Activated T-helper 17 cell treated with anti-CD3 and anti-CD28 coated beads, Interleukin-2, amount 50 U/mL, for 72 hours (primary cell): ENCODE measurements at places on chromosomes 6 and 20. TPM values are rescaled to one million over a fixed set of nuclear protein-coding genes. Genes with fewer than 3 reads are reported as not detected.

DNA sequence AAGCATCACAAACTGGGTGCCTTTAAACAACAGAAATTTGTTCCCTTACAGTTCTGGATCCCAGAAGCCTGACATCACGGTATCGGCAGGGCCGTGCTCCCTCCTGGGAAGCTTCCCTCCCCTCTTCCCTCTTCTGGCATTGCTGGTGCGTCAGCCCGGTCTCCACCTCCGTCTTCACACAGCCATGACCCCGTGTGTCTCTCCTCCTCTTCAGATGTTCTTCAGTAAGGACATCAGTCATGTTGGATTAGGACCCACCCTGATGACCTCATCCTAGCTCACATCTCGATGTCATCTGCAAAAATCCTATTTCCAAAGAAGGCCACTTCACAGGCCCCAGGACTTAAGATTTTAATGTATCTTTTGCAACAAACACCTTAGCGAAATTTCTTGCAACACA is 38.4 kb upstream of the TBXT start:
- ATAC-seq, result no peak

- no peak for ATAC-seq
Measured at GRCh38 chr20:57479196-57479595, 45.7 kb downstream of the CTCFL start.

- ATAC-seq, result no peak
Measured at GRCh38 chr6:40543776-40544175, 43.4 kb downstream of the LRFN2 start.

- ATAC-seq, result no peak
Measured at GRCh38 chr6:48136856-48137255, 25.9 kb upstream of the PTCHD4 start.

DNA sequence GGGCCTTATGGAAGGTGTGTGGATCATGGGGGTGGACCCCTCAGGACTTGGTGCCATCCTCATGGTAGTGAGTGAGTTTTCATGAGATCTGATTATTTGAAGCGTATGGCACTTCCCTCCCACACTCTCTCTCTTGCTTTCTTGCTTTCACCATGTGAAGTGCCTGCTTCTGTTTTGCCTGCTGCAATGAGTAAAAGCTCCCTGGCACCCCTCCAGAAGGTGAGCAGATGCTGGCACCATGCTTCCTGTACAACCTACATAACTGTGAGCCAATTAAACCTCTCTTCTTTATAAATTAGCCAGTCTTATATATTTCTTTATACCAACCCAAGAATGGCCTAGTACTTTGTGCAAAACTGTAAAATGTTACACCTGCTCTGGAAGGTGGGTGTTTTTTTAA is 396.8 kb upstream of the HS3ST5 start:
- ATAC-seq, result no peak

DNA sequence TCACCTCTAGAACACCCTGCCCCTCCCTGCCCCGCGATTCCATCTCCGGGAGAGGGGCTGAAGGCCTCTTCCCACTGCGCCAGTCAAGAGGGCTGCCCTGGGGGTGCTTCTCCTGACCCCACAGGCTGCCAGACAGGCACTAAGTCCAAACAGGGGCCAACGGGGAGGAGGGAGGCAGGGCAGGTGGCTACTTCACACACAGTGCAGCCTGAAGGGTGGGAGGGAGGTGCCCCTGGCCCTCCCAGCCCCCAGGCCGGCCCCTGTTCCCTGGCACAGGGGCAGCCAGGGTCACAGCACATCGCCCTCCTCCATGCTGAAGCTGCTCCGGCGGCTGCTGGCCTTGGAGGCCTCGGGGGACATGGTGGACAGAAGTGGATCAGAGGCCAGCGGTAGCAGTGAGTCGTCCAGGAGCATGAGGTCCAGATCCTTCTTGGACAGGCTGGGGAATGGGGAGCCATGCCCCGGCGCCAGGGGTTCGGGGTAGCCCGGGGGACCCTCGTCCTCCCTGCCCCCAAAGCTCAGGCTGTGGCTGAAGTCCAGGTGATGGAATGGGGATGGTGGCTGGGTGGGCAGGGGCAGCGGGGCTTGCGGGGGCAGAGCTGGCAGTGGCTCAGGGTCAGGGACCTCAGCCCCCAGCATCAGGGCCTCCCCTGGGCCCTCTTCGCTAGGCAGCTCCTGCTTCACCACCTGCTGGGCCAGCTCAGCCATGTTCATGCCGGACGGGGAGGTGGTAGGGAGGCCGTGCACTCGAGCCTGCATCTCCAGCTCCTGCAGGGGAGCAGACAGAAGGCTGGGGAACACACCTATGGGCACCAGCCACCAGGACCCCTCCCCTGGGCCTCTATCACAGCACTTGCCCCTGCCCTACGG is 46.3 kb downstream of the MDFI start:
- ATAC-seq, result no peak

DNA sequence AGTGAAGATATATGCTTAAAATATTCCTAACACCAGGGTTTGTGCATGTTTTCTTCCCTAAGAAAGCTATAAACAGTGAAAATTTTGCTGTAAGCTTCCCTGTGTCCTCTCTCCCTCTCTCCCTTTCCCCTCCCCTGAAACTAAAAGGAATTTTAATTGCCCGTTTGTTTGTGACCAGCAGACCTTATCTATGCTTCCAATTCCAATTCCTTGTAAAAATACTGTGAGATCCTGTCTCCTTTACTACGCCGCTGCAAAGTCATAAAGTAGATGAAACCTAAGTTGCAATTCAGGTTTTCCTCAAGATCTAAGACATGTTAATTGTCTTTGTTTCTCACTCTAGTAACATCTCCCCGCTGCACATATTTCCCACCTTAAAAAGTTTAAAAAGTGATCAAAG is 82.3 kb downstream of the DNAH8 start:
- ATAC-seq, result no peak

DNA sequence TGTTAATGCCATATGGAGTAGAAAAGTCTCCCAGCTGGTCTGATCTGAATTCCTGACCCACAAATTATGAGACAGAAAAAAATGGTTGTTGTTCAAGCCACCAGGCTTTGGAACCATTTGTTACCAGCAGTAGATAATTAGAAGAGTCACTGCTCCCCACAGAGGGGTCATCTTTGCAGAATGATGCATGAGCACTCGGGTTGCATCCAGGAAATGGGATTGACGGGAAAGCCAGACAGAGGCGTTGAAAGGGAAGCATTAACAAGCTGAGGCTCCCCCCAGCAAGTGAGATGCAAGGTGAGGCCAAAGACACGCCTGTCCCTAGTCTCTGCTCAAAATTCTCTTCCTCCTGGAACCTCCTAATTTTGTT is 182.5 kb downstream of the SYNDIG1 start:
- no peak for ATAC-seq

- no peak for ATAC-seq
Measured at GRCh38 chr6:112439010-112439409, 91.9 kb downstream of the RFPL4B start.

- ATAC-seq, result no peak
Measured at GRCh38 chr20:23634985-23635767, 2.6 kb downstream of the CST3 start.

DNA sequence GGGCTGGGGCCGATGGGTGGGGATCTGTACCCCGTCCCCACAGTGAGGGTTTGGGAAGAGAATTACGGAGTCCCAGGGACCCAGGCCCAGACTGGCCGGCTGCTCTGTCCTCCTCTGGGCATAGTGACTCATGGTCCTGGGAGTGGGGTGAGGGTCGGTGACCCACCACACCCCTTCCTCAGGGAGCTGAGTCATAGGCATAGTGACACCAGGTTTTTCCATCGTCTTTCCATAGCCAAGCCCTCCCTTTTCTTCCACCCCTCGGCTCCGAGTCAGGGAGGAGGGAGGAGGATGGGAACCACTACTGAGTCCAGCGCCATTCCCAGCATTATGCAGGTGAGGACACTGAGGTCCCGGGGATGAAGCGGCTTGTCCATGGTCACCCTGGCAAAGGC is 8.9 kb downstream of the CYP21A2 start:
- ATAC-seq, result no peak

DNA sequence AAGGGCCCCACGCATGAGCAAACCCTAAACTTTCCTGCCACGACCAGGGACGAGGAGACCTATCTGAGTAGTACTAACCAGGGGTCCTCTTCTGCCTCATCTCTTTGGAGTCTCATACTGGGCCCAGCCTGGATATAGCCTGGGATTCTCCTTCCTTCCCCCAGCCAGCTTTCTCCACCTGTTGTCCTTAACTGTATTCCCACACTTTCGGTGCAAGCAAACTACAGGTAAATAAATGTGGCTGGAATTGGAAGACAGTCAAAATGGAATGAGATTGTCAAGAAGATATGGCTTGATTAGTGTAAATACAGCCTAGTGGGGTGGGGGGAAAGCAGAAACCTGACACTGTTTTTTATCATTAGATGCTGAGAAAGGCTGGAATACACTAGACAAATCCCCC is 23.5 kb upstream of the LY86 start:
- ATAC-seq, result no peak

DNA sequence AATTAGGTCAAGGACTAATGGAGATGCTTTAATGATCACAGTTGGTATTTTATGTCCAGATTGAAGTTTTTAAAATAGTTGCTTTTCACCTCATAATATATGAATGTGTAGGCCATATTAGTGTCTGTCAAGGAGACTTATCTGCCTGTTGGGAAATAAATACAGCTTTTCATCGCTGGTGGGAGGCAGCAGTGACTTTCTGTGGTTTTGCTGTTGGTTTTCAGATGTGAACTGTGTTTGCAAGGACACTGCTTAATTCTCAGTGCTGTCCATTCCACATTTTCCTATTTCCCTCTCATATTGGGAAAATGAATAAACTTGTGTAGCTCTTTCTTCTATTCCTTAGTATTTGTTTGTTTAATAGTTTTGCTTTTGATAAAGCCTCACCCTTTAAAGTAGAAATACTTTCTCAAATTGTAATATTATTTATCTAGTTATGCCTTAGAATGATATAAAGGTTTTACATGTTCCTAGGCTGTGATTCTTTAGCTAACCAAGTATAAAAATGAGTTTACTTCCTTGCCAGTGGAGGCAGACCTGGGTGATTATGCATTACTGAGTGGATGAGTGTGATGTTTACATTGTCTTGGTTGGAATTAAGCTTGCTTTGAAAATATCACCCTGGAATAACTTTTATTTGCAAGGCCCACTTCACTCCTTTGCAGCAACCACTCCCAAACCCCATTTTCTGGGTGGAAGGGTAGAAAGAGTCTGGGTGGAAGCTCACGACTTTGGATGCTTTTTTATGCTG is 3.3 kb downstream of the PLCB4 start:
- no peak for ATAC-seq

- no peak for ATAC-seq
Measured at GRCh38 chr20:56004007-56004406, 1.3 kb downstream of the CBLN4 start.

DNA sequence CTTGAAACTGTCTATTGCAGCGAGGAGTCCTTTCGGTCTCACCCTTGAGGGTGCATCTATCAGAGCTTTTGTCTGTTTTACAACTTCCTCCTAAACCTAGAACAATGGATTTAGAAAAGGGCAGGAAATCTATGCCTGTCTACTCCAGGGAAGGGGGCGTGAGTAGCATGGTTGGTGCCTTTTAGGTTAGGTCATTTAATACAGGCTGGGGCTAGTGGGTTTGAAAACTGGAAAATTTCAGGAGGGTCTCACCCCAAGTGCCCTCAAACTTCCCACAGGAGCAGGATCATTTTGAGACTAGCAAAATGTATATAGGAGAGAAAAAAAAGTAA is 33.5 kb upstream of the BMP6 start:
- no peak for ATAC-seq

GRCh38 chr6:136677822-136678221 is 114.5 kb downstream of the MAP3K5 start:
- ATAC-seq, result no peak

DNA sequence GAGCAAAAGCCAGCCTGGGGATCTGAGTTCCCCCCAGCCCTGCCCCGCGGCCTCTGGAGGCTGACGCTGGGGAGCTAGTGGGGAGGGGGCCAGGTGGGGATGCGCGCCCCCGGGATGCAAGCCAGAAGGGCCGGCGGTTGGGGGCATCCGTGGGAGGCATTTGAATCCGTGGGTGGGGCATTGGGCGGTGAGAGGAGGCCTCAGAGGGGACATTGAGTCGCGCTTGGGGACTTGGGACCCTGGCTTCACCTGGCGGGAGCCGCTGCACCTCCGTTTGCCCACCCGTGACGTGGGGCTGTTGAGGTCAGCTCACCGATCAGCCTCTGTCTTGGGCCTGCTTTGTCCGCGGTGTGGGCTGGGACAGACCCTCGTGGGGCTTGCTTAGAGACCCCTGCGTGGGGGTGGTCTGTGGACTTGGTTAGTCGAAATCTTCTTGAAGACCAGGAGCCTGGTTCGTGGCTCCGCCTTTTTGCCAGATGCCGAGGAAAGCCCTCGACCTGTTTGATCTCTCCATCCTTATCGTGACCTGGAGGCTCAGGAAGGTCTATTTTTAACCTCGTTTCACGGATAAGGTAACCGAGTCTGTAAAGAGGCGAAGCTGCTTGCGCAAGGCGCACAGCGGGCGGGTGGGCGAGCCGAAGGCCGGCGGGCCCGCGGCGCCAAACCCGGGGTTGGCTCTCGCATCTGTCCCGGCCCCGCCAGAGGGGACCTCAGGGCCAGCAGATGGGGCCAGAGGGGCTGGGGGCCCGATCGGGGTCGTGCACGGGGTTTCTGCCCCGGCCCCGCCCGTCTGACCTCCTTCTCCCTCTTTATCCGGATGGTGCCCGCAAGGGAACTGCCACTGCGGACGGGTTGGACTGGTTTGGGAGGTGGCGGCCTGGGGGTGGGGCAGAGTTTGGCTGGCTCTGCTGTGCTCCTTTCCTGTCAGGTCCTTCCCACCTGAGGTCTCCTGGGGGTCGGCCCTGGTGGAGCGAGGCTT is 8.3 kb downstream of the FAM110A start:
- ATAC-seq, result no peak

DNA sequence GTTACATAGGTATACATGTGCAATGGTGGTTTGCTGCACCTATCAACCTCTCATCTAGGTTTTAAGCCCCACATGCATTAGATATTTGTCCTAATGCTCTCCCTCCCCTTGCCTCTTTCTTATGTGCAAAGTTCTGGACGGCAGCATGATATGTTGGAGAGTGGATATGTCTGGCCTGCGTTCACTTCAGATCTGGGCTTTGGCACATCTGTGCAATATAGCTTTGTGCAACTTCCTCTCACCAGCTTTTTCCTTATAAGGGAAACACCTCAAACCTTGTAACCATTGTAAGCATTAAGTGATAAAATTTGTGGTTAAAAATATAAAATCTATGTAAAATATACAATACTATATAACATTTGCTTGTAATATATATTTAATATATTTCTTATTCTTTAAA is 288.0 kb downstream of the PHACTR1 start:
- ATAC-seq, result no peak

MOG gene
- total RNA-seq, result not detected

COL10A1 gene
- not detected for total RNA-seq

C6orf58 gene
- not detected for total RNA-seq

ERVFRD-1 gene
- total RNA-seq, result 0.11 TPM

LRFN2 gene
- total RNA-seq, result not detected

MLIP gene
- total RNA-seq, result not detected

ESR1 gene
- total RNA-seq, result not detected

SCRT2 gene
- total RNA-seq, result not detected

SDCBP2 gene
- total RNA-seq, result 14.3 TPM
